Activated CD8-positive, alpha-beta memory T cell treated with anti-CD3 and anti-CD28 coated beads, Interleukin-2, amount 50 U/mL, for 4 hours (primary cell): ENCODE measurements at places on chromosomes 3 and 15.

GRCh38 chr3:69319652-69320051, 66.2 kb downstream of the FRMD4B start:
- no peak for DNase-seq

GRCh38 chr3:141276398-141276797, 44.8 kb downstream of the PXYLP1 start:
- DNase-seq: no peak

DNA sequence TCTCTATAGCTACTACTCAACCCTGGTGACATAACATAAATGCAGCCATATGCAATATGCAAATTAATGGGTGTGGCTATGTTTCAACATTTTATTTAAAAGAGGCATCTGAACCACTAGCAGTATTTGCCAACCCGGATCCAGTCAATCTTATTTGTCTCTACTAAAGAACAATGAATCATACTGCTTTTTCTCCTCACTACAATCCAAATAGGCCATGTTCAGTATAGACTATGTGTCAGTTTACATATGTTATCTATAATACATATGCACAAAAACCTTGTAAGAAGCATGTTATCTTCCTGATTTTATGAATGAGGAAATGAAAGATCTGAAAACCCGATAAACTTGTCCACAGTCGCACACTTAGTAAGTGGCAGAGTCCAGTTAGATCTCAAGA, 125.7 kb downstream of the STAG1 start:
- no peak for DNase-seq

GRCh38 chr3:52056521-52056967, at the start of gene DUSP7:
Gene DUSP7, minus strand, starts transcription at chr3:52056571. Its CDS starts 205 bp downstream, at chr3:52056366.
- DNase-seq: peak; percentile 74

DNA sequence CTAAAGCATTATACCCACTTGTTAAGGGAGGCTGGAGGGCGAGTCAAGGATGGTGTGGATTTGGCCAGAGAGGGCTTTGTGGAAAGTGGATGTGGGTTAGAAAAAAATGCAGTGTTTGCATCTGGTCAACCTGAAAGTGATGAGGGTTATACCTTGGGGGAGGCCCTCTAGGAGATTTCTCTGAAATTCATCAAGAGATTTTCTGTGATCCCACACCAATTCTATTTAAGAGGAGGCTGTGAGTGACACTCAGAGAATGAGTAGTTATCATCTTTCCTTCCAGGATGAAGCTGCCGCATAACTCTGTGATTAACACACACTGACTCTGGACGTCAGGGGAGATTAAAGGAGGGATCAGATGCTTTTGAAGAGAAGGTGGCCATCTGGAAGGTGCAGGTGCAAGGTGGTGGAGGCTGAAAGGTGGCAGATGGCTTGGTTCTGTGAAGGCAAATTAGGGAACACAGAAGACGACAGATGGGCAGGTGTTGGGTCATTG, 54.8 kb downstream of the ANAPC13 start:
- no peak for DNase-seq

DNA sequence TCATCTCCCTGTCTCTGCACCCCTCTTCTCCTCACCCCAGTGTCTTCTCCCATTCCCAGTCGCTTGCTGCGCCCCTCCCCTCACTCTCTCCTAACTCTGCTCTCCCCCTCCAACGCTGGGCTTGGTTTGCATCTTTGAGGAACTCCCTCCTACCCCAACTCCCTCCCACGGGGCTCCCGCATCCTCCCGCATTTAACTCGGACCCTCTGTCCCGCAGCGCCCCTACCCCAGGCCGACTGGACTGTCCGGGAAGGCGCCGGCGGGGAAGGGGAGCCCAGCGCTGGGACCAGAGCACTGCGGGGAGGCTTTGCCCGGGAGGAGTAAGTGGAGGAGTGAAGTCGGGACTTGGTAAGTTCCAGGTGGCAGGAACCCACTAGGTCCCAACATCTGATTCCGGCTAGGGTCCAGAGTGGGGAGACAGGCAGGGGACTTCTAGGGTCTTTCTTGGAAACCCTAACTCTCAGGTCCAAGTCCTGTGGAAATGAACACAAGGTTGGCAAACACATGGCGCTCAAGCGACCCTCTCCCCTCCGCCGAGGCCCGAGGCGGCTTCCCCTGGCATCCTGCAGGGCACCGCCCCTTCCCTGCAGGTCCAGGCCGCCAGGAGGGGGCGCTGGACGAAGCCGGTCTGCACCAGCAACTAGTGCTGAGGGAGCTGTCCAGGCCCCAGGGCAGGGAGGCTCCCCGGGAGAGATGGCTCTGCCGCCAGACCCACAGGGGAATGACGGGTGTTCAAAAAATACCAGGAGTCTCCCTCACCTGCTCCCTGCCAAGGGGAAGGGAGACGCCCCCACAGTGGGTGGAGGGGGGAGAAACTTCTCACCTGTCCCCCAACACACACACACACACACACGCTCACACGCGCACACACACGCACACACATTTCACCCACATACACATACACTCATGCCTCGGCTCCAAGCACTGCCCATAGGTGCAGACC, 53.2 kb downstream of the LHFPL4 start:
- DNase-seq: peak; percentile 51

GRCh38 chr15:23039917-23040281, 530 bp upstream of the TUBGCP5 start:
- no peak for DNase-seq

DNA sequence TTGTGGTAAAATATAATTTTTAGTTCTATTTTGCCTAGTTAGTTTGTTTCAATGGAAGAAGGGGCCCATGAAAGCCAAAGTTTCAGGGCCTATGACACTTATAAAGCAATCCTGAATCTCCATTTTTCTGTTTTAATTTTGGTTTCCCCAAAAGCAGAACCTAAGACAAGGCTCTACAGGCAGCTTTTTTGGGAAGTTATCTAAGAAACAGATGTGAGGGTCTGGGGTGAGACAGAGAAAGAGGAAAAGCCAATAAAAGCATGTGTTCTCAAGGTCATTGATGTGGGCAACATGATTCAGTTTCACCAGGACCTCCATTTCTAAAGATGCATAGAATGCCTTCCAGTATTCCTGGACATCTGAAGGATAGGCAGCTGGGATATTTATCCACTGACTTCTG, 598.5 kb downstream of the PDCD6IP start:
- no peak for DNase-seq

DNA sequence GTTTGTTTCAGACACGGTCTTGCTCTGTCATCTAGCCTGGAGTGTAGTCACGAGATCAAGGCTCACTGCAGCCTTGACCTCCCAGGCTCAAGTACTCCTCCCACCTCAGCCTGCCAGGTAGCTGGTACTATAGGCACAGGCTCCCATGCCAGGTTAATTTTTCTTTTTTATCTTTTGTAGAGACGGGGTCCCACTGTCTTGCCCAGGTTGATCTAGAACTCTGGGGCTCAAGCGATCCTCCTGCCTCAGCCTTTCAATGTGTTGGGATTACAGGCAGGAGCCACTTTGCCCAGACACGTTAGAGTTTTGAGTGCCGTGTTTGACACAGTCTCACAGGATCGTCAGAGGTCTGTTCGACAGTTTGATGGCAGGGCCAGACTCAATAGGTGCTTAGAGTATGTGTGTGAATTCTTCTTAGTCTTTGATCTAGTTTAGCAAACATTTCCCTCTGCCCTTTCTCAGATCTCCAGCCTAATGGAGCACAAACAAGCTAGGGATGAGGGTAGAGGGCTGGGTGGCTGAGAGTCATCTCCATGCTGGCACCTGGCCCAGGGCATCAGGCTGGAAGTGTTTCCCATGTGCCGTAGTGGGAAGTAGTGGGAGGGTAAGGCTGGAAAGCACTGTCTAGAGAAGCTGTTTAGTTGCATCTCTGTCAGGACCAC, 66.1 kb upstream of the DLG1 start:
- no peak for DNase-seq

GRCh38 chr3:192652727-192653126, 74.6 kb downstream of the FGF12 start:
- no peak for DNase-seq

DNA sequence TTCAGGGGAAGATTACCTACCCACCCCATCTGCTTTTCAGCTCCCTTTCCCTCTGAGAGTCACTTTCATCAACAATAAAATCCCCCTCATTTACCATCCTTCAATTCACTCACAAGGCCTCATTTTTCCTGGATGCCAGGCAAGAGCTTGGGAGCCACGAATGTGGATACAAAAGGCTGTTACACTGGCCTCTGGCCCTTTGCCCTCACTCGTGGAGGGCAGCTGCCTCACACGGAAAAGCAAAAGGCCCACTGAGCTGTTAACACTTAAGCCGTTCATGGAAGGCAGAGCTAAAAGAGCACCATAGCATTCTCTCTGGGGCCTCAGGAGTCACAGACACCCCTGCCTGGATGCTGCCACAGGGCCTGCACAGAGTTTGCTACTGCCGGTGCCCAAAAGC, 102.4 kb upstream of the TUSC7 start:
- no peak for DNase-seq

DNA sequence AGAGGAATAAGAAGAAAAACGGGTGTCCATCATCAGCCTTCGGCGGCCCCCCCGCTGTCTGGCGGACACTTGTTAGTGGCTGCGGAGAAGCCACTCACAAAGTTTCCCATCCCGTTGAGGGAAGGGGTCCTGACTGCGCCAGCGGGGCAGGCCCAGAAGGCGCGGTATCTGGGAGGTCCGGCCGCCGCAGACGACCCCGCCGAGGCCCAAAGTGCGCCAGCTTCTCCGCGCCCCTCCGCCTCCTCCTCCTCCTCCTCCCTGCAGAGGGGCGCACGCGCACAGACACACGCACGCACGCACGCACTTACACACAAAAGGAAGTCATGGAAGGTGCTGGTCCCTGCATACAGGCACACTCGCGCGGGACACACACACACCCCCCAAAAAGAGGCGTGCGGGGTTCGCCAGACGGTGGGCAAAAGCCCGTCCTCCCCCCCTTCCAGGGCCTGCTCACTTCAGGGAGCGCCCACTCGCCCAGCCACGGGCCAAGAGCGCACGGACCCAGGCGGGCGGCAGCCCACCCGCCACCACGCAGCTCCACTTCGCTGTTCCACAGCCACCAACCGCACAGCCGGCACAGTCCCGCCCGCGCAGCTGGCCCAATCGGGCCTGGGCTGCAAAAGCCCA, 18.0 kb downstream of the ZNF148 start:
- DNase-seq: peak; percentile 58

DNA sequence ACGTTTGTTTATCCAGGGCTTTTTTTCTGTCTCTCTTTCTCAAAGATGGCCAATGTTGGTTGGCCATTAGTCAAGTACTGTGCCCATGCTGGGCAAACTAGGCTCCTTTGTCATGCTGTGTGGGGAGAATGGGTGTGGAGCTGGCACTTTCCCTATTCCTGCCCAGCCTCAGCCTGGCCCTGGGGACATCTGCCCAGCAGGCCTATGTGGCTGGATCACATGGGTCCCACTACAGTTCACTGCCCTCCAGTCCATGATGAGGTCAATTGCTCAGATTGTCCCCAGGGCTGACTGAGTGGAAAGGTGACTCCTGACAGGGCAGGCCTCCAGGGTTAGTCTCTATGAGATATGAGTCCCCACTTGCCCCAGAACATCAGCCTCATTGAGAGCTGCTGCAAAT, 54.4 kb upstream of the HERC1 start:
- DNase-seq: no peak

DNA sequence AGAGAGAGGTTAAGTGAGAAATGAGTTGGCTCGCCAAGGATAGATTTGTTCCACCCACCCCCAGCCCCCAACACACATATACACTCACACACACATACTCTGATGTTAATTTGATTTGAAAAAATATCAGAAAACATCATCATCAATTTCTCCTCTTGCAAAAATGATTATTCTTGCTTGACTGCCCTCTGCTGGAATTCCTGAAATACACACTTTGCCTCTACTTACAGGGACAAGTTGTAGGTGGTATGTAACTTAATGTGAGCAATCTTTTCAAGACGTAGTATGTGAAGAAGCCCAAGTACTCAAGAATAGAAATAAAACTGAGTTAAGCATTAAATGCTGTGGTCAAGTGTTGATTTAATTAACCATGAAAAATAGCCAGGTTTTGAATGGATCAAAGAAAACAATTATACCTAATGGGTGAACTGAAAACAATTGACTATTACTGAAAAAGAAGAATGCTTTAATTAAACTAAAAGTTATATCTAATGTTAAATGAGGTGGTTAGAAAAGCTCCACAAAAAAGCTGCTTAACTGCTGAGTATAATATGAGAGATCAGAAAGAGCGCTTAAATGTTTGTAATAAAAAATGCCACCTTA, 46.6 kb upstream of the MDFIC2 start:
- DNase-seq: no peak

- DNase-seq: no peak
Measured at GRCh38 chr3:81916890-81917289, 155.4 kb upstream of the GBE1 start.

GRCh38 chr15:31503256-31503655, 176.6 kb downstream of the KLF13 start:
- DNase-seq: no peak

- DNase-seq: no peak
Measured at GRCh38 chr3:83513051-83513450, 1445.7 kb upstream of the CADM2 start.

DNA sequence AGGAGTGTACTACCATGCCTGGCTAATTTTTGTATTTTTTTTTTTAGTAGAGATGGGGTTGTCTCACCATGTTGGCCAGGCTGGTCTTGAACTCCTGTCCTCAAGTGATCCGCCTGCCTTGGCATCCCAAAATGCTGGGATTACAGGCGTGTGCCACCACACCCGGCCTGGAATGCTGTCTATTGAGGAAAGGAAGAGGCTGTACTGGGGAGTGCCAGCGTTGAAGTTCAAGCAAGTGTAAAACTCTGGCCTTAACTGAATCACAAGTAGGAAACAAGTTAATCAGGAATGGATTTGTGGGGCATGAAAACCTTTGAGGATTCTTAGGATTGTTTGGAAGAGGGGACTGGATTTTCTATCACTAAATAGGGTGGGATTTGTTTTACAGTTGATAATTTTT, 1.4 kb upstream of the SENP2 start:
- DNase-seq: no peak

- DNase-seq: no peak
Measured at GRCh38 chr3:48306290-48306689, 27.2 kb downstream of the SPINK8 start.

DNA sequence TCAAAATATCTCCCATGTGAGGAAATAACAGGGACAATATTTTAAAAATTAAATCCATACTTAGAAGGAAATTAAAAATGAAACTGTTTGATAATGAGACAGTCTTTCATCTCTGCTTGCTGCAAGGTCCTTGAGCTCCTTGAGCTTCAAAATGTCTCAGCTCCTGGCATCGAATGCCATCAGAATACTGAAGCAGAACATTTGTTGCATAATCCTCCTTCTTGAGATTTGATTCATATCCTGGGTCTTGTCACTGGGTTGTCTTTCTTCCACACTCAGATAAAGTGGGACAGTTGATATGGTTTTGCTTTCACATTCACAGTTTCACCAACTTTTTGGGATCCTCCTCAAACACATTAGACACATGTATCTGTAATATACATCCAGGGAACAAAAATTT, 27.8 kb downstream of the COL8A1 start:
- no peak for DNase-seq

DNA sequence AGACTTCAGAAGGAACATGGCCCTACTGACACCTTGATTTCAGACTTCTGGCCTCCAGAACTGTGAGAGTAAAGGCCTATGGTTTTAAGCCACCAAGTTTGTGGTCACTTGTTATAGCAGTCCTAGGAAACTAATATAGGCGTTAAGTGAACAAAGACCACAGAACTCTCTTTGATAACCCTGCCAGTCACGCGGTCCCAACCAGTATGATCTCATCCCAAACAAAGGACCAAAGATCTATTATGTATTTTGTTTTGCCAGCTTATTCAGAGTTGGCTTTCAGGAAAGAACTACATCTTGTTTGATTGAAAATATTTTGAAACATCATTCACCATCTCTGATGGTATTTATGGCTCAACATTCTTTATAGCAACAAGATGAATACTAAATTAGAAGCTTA, 294.4 kb upstream of the SLCO3A1 start:
- DNase-seq: no peak

- DNase-seq: no peak
Measured at GRCh38 chr3:58497097-58497496, 5.2 kb downstream of the KCTD6 start.
